ENCODE measurements at places on chromosomes 1 and 21. TPM values are rescaled to one million over a fixed set of nuclear protein-coding genes. Genes with fewer than 3 reads are reported as not detected.

- no peak for DNase-seq
These were observed 43.4 kb downstream of the SHCBP1L start for GRCh38 chr1:182909578-182909977.

DNA sequence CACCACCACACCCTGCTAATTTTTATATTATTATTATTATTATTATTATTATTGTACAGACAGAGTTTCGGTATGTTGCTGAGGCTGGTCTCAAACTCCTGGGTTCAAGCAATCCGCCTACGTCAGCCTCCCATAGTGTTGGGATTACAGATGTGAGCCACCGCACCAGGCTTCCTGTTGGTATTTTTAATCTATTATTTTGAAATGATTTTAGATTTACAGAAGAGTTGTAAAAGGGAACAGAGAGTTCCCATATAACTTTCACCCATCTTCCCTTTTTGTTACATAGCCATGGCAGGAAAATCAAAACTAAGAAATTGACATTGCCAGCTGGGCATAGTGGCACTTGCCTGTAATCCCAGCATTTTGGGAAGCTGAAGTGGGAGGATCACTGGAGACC, 42.9 kb upstream of the CITED4 start:
- no peak for DNase-seq

DNA sequence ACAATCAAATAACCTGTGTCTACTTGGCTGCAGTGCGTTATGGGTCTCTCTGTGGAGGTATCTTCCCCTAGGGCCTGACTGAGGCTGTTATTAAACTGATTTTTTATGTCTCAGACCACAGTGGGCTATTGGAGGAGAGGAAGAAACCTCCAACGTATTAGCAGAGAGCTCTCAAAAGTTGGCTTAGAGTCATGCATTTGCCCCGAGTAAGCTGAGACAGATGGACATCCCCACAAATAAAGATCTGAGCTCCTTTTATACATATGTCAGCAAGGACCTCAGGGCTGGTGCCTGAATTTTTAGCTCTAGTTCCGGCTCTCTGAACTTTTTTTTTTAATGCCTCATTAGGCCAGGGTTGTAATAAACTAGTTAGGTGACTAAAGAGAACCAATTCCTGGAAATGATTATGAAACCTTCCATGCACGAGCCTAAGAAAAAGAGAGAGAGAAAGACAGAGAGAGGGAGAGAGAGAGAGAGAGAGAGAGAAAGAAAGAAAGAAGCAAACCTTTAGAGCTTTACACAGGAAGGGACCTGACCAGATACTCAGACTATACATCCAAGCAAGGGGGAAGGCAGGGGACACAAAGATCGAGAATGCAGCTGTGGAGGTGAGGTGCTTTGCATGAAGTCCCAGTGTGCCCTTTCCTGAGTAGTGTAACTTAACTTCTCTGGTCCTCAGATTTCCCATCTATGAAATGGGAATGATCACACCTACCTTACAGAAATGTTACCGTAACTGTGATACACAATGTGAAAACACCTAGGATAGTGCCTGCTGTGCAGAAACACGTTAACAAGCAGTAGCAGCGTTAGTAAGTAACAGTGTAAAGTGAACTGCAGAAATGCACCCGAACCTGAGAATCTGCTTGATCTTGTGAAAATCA, 8.4 kb upstream of the PIGR start:
- DNase-seq = no peak

DNA sequence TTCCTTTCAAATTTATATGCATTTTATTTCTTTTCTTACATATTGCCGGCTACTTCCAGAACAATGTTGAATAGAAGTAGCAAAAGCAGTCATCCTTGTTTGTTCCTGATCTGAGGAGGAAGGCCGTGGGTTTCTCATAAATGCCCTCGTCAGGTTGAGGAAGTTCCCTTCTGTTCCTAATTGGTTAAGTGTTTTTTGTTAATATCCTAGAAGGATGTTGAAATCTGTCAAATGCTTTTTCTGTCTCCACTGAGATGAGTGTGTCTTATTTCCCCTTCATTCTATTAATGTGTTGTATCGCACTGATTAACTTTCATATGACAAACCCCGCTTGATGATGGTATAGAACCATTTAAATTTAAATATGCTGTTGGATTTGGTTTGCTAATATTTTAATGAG, 15.4 kb downstream of the TTLL10 start:
- DNase-seq = no peak

- peak; percentile 18 for DNase-seq
These were observed 565 bp downstream of the WLS start for GRCh38 chr1:68231627-68232288.

- DNase-seq = peak; percentile 29
These were observed 187.7 kb upstream of the EDN2 start for GRCh38 chr1:41672173-41672572.

DNA sequence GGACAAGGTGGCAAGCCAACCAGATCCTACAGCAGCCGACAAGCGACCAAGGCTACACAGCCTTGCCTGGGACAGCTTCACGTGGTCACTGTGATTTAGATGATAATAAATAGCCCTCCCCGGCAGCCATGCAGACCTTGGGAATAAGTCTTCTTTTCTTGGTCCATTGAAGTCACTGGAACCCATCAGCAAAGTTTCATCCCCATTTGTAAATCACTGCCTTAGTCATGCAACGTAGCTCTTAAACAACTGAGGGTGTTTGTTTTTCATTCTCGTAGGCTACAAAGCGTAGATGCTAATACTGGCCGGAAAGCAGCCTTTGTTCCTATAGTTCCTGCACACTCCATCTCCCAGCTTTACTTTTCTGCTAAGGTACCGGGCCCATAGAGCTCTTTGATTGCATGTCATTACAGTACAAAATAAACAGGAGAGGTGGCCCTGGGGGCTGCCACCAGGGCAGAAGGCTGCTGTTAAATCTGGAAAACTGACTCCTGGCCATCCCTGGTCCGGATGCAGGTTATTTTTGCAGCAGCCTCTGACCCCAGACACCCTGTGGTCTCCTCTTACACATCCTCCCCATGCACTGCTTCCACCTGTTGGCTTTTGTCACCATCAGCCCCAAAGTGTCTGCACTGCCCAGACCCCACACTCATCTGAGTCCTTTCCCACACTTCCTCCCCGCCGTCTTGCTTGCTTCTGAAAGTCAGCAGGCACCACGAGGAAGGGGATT, 105.5 kb downstream of the TOMM20 start:
- DNase-seq = no peak

- DNase-seq = no peak
These were observed 62.1 kb upstream of the JUN start for GRCh38 chr1:58845942-58846341.

GRCh38 chr1:165456861-165457260, 11.9 kb upstream of the RXRG start:
- DNase-seq = no peak

- DNase-seq = no peak
These were observed 85.2 kb upstream of the PPM1J start for GRCh38 chr1:112800289-112800688.

DNA sequence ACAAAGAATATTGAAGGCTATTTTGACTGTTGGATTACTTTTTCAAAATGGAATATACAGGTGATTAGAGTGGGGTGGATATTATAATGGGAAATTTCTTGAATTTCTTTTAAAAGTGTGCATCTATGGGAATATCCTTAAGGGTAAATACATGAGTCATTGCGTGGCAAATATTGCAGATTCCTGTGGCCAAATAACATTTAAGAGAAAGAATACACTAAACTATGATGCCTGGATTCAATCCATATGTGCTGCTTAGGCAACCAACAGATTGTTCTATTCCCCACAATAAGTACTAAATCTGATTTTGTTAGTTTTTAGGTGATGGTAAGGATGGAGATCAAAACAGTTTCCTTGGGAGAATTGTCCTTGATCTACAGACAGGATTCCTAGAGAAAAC, 119.5 kb downstream of the HMCN1 start:
- DNase-seq = no peak

GRCh38 chr1:95309031-95309471, 75.0 kb downstream of the RWDD3 start:
- DNase-seq = peak; percentile 13

- DNase-seq = no peak
These were observed 82.4 kb downstream of the FAF1 start for GRCh38 chr1:50877641-50878040.

- no peak for DNase-seq
These were observed 479.2 kb upstream of the USP24 start for GRCh38 chr1:55694310-55694801.

DNA sequence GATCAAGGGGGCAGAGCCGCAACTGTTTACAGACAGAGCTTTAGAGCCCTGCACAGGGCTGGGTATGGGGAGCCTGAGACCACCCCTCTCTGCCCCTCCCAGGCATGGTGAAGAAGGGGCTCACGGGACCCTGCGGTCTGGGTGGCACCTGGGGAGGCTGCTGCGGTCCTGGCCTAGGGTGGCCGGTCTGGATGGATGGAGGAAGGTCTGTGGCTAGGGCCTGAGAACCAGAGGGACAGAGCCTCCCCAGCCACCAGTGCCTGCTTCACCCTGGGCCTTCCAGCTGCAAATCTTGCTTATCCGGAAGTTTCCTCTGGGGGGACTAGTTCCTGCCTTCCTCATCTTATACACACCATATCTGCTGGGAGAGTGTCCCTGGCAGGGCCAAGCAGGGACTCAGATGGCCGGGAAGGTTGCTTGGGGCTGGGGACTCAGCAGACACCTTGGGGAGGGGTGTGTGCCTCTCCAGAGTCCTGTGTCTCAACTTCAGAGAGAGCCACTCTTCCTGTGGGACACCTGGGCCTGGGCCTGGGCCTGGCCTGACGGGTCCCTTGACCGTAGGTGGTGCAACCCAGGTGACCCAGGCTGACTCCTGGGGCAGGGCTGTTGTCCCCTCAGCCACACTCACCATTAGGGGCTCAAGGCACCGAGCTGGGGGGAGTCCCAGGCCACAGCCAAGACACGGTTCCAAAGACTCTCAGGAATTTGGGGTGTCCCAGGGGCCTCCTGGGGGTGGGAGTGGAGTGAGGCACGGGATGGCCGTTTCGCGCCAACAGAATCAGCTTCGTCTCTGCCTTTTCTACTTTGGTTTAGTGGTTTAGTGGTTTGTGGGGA, 52.0 kb upstream of the ACTRT2 start:
- DNase-seq = no peak

GRCh38 chr1:160997323-160998038, 23.5 kb downstream of the F11R start:
- peak; percentile 60 for DNase-seq

GRCh38 chr1:113895961-113896360, 8.6 kb upstream of the BCL2L15 start:
- no peak for DNase-seq

GRCh38 chr1:117615474-117615873, 9.6 kb downstream of the TENT5C start:
- no peak for DNase-seq

- DNase-seq = no peak
These were observed 115.8 kb upstream of the PBX1 start for GRCh38 chr1:164443166-164443565.

DNA sequence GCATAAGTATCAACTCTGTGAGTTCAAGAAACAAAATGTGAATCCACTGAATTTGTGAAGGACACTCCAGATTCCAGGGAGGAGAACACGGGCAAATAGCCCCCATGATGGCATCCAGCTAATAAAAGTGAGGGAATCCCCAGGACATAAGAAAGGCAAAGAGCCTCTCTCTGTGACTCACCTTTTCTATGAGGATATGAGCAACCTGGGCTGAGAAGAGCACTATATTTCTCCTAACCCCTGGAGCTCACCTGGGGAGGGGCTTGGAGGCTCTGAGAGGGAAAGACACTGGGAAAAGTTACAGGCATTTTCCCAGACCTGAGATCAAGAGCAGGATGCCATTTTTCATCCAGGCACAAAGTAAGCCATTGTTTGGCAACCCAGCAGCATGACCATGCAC, 1298.8 kb downstream of the PLA2G4A start:
- no peak for DNase-seq

GRCh38 chr21:20685475-20685874, 312.7 kb upstream of the NCAM2 start:
- DNase-seq = no peak

DNA sequence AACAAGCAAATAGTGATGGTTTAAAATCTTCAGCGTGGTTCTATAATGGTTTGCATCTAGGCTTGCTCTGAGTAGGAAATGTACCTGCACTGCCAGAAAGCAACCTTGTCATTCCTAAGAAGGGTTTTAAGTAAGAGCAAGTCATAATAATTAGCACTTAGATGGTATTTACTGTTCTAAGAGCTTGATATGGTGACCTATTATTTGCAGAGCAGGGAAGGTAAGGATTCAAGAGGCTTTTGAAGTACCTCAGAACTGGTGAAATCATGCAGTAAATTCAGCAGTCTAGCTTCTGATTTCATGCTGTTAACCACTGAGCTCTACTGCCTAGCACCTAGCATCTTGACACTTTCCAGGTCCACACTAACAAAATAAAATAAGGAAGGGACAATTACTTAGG, 23.7 kb downstream of the ATP1A1 start:
- DNase-seq = no peak

Gene LYPD8
- total RNA-seq = not detected

Gene PLXNA2
- total RNA-seq = 6.5 TPM

Gene GFI1
- 0.05 TPM for total RNA-seq

Gene ORC1
- 8.3 TPM for total RNA-seq

Gene KCNE2
- total RNA-seq = not detected

Gene NUDT4B
- 40.6 TPM for total RNA-seq

Gene TRAF3IP3
- total RNA-seq = not detected

Gene IFNLR1
- total RNA-seq = 2.6 TPM

Gene FAM151A
- total RNA-seq = not detected

Gene AQP10
- total RNA-seq = not detected

Gene SUSD4
- not detected for total RNA-seq
